Pancreas (tissue), 10 donors: ENCODE measurements at places on chromosomes 7 and 10. TPM values are rescaled to one million over a fixed set of nuclear protein-coding genes. Genes with fewer than 3 reads are reported as not detected.

EIF3A gene
- total RNA-seq = 64.8 TPM

UPK3BL2 gene
- 6.2 TPM for total RNA-seq

- H3K4me3 ChIP-seq = no peak overlapping the region
- H3K27me3 ChIP-seq = no peaks in the 10 kb centered on the region
- no peak overlapping the region for H3K27ac ChIP-seq
- no peaks in the 10 kb centered on the region for H3K4me1 ChIP-seq
- no peak for DNase-seq
These were observed 83.1 kb upstream of the CHCHD3 start for GRCh38 chr7:133165001-133165400.

DNA sequence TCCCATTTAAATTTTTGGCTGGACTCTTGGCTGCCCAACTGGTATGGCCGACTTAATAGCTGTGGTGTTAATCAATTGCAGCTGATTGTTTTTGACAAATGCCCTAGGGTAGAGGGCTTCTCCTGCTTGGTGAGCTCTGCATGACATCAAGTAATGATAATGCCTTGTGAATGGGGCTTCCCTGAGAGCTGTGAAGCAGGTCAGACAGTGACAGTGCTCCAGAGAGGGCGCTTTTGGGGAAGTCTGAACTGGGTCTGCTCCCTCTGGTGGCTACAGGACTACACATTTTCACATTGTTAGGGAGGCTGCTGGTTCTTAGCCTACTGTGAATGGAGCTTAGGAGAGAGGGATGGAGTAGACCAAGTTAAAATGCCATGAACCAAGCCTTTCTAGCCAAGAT is 98.8 kb downstream of the SDK1 start:
- no peaks in the 10 kb centered on the region for H3K36me3 ChIP-seq
- H3K4me1 ChIP-seq = no peaks in the 10 kb centered on the region
- no peak for DNase-seq
- no peak overlapping the region for H3K27ac ChIP-seq
- H3K4me3 ChIP-seq = no peak overlapping the region

OR2A7 gene
- total RNA-seq = 4.8 TPM

DNA sequence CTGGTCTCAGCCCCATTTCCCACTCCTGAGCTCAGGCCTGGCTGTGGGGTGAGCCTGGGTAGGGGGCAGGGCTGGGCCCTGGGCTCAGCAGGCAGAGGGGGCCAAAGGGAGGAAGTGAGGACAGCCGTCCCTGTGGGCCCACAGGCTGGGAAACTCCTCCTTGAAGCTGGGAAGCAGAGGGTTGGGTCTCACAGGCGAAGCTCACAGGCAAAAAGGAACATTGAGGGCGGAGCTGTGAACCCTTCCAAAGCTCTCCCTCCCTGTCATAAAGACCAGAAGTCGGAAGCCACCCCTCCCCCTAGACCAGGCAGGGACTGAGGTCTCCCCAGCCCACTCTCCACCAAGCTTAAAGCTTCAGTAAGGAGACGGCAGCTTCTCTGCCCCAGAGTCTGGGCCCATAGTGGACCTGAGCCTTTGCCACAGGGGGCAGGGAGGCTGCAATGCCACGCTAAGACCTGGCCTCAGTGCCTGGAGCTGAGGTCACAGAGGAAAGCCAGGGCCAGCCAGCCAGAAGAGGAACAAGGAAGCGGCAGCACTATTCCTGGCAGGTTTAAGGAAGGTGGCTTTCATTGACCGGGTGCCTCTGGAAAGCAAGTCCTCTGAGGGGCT is 1.0 kb upstream of the KCP start:
- no peak for DNase-seq
- no peak overlapping the region for H3K4me3 ChIP-seq
- no peaks in the 10 kb centered on the region for H3K36me3 ChIP-seq
- H3K4me1 ChIP-seq = no peaks in the 10 kb centered on the region
- no peaks in the 10 kb centered on the region for H3K27me3 ChIP-seq

DNA sequence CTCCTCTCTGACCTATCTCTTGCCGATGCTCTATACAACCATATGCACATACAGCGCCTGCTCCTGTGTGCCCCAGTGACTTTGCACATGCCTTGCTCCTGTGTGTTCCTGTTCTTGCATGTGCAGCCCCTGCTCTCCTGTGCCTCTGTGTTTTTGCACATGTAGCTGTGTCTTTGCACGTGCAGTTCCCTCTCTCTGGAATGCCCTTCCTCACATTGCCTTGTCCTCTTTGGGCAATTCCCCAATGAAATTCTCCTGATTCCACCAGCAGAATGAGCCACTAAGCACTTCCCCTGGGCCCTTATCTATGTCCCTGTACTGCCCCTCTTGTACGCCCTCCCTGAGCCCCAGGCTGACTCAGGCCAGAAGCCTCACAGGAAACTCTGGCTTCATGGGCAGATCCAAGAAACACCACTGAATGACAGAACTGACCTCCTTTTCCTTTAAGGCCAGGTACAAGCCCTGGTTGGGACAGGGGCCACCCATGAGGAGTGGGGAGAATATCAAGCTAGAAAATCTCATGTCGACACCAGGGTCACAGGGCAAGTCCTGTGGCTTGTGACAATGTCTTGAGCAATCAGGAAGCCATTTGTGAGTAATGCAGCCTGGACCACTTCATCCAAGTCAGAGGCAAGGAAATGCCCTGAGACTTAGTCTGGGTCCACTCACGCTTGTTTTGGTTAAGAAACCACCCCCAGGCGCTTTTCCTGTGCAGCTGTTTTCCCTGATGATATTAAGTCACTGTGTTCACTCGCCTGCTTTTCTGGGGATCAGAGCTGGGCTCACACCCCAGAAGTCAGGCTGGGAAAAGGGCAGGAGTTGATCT is 1.9 kb upstream of the ARHGAP22 start:
- peaks cover 3% of the 10 kb centered on the region for H3K4me1 ChIP-seq
- no peak for DNase-seq
- no peak overlapping the region for H3K4me3 ChIP-seq
- H3K27me3 ChIP-seq = no peaks in the 10 kb centered on the region
- no peaks in the 10 kb centered on the region for H3K36me3 ChIP-seq

DNA sequence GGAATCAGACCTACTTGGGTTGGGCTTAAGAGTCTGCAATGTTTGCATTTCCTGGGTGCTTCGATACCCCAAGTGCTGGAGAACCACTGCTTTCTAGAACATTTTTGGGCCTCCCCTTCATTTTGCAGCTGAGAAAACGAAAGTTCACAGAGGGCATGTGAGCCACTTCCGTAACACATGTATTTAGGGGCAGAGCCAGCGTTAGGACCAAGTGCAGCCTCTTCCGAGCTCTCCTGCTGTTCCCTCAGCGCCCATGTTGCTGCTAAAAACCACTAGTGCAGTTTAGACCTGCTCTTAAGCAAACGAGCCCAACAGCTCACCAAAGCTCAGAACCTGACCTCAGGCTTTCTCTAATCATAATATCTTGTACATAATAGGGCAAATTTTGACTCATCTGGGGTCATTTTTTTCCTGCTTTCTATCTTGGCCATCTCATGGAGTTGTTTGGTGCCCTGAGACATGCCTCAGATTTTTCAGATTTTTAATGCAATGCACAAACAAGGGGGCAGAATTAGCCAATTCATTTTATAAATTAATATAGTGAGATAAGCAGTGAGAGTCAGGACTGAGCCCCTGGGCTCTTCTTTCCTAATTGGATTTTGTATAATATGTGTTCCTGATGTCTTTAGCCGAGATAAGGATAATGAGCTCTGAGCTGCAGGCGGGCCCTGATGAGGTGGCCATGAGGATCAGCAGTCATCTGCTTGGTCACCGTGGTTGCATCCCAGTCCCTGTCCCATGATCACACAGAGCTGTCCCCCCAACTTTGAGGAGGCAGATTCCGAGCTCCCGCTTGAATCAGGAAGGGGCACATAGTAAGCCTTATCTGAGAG is 12.9 kb downstream of the BAG3 start:
- H3K36me3 ChIP-seq = no peaks in the 10 kb centered on the region
- no peak overlapping the region for H3K4me3 ChIP-seq
- no peak for DNase-seq
- H3K27me3 ChIP-seq = no peaks in the 10 kb centered on the region

DNA sequence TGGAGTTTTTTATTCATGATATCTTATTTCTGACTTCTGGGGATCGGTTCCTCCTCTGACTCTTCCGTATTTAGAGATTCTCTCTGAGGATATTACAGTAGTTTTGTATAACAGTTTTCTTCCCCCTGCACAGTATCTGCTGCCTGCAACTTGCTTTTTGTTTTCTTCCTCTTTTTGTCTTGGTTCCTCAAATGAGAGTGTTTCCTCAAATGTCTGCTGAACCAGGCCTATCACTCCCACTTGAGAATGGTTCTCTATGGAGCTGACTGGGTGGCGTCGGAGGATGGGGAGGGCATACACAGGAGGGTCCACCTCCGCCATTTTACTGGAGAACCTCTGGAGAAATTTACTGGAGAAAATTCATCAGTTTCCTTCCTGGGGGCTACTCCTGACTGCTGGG is 27.7 kb downstream of the ARHGAP22 start:
- DNase-seq = no peak
- H3K27me3 ChIP-seq = no peaks in the 10 kb centered on the region
- no peak overlapping the region for H3K4me3 ChIP-seq
- H3K27ac ChIP-seq = no peak overlapping the region
- H3K4me1 ChIP-seq = no peaks in the 10 kb centered on the region
- H3K36me3 ChIP-seq = no peaks in the 10 kb centered on the region

DNA sequence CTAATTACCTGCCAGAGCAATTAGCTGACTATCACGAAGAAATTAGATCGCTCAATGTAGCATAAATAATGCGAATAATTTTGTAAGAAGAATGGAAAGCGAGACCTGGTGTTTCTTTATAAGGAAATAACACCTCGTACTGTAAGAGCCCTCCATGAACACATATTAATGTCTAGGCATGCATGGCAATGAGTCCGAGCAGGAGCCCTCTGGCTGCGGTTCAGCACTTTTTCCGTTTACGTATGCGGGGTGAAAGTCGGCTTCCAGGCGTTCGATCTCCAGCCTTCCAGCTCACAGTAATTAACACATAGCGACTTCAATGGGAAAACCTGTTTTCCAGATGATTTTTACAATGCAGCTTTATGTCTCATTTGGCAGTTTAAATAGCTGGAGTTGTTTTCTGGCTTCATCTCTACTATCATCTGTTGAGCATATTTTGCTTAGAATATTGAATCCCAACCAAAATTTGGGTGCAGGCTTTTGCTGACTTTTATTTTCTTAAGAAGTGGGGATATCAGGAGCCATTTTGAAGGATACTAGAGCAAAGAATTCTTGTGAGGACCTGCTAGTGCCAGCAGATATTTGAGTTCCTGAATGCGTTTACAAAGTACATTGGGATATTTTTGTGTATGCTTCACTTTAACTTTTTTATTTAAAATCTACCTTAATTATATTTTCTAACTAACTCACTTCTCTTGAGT is 7.2 kb upstream of the SP8 start:
- peaks cover 86% of the 10 kb centered on the region for H3K27me3 ChIP-seq
- H3K27ac ChIP-seq = no peak overlapping the region
- H3K4me1 ChIP-seq = peaks cover 8% of the 10 kb centered on the region
- no peak for DNase-seq
- no peak overlapping the region for H3K4me3 ChIP-seq

DNA sequence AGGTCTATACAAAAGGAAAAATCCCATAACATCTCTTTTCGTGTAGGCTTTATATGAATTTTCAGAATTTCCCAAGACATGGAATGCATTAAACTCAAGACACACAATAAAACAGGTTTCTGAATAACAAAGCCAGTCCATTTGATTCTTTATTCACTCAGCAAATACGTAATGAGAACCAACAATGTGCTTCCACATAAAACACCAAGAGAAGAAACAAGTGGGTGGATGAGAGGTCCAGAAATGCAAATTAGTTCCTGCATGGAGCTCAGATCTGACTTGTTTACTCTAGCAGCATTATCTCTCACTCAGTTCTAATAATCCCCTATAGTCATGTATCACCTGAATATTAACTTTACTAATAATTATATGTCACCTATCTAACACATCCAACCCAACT is 249.5 kb downstream of the LRRTM3 start:
- no peaks in the 10 kb centered on the region for H3K27me3 ChIP-seq
- DNase-seq = no peak
- H3K36me3 ChIP-seq = no peaks in the 10 kb centered on the region
- no peak overlapping the region for H3K27ac ChIP-seq
- H3K4me3 ChIP-seq = no peak overlapping the region

GPR158 gene
- 0.37 TPM for total RNA-seq

GRCh38 chr7:107582875-107583274 is 2.8 kb downstream of the BCAP29 start:
- H3K27ac ChIP-seq = no peak overlapping the region
- no peak for DNase-seq
- H3K36me3 ChIP-seq = no peaks in the 10 kb centered on the region
- H3K4me3 ChIP-seq = no peak overlapping the region
- no peaks in the 10 kb centered on the region for H3K27me3 ChIP-seq
- H3K4me1 ChIP-seq = peaks cover 19% of the 10 kb centered on the region

ANKRD22 gene
- 4.3 TPM for total RNA-seq

NOD1 gene
- total RNA-seq = 8.0 TPM

ZNF3 gene
- total RNA-seq = 10.8 TPM

ARMH3 gene
- total RNA-seq = 7.8 TPM
